ENCODE measurements at places on chromosomes 13 and 19. TPM values are rescaled to one million over a fixed set of nuclear protein-coding genes. Genes with fewer than 3 reads are reported as not detected.

TIMM50 gene
- 211 TPM for total RNA-seq

DNA sequence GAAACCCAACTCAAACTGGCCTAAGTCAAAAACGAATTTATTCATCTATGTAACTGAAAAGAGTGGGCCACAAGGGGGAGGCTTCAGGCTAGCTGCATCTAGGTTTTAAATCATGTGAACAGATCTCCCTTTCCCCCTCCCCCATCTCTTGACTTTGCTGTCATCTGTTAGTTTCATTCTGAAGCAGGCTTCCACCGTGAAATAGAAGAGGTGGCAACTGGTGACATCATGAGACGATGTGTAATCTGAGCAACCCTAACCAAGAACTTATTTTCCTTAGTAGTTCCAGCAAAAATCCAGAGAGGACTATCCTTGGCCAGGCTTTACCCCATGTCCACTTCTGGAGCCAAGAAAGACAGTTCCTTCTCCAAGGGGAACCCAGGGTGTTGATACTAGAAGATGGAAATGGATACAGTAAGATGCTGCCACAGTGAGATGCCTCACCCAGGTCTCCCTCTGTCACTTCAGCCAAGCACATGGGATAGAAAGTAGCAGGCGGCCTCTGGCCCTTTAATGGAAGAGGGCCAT is 9.4 kb downstream of the SAMD4B start:
- DNase-seq, result no peak

CASP14 gene
- not detected for total RNA-seq

- no peak for DNase-seq
Measured at GRCh38 chr13:74647211-74647610, 513.0 kb upstream of the KLF12 start.

DNA sequence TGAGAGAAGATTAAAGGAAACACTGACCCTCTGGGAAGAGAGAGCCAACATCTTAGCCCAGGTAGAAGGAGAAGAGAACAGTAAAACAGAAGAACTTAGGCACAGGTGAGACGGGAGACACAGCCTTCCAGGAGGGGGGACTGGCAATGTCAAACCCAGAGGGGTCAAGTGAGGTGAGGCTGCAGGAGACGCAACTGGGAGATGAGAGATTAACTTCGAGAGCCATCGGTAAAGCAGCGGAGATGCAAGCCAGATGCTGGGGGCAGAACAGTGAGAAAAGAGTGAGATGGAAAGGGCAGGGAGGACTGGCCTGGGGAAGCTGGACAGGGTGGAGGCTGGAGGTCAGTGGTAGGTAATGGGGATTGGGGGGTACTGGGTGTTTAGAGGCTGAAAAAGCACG is 5.2 kb downstream of the INSR start:
- no peak for DNase-seq

NXNL1 gene
- not detected for total RNA-seq

DNA sequence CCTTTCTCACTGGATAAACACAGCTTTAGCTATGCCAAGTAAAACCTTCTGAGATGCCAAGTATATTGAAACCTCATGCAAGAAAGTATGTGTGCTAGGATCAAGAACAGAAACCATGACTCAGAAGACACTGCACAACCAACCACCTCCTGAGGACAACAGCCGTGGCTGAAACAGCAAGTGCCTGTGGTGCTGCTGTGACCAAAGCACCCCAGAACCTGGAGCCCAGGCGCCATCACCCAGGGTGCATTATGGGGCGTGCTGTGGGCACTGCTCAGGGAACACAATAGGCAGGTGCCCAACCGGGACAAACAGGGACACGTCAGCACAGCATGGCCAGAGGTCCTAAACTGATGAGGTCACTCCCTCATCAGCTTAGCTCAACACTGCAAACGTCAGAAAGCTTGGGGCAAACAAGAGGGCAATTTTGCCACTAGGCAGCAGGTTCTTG is 101.3 kb upstream of the SLC15A1 start:
- DNase-seq, result no peak

GRCh38 chr13:74243637-74244526 is 109.7 kb upstream of the KLF12 start:
- no peak for DNase-seq

TUBB4A gene
- total RNA-seq, result 7.8 TPM

- no peak for DNase-seq
Measured at GRCh38 chr19:17078036-17078919, 2.7 kb downstream of the MYO9B start.

FFAR1 gene
- not detected for total RNA-seq

- no peak for DNase-seq
Measured at GRCh38 chr19:53055117-53055516, 10.6 kb downstream of the ERVV-2 start.

AMH gene
- total RNA-seq, result 5.8 TPM

SEMA6B gene
- 0.14 TPM for total RNA-seq

DNA sequence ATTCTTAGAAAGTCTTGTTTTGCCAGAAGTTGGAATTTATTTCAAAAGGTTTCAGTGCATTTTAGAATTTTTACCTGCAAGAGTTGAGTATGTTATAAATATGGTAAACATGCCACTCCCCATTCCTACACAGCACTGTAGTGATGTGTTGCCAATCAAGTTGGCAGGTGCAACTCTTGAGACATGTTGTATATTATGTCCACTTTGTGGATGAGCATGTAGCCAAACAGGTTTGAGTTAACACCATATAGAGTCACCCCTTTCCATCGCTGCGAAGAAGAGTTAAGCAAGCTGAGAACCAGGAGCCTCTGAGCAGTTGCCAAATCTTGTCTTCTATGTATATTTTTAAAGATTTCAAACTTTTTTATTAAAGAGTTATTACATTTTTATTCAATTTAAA is 359.8 kb downstream of the LMO7 start:
- no peak for DNase-seq

DNA sequence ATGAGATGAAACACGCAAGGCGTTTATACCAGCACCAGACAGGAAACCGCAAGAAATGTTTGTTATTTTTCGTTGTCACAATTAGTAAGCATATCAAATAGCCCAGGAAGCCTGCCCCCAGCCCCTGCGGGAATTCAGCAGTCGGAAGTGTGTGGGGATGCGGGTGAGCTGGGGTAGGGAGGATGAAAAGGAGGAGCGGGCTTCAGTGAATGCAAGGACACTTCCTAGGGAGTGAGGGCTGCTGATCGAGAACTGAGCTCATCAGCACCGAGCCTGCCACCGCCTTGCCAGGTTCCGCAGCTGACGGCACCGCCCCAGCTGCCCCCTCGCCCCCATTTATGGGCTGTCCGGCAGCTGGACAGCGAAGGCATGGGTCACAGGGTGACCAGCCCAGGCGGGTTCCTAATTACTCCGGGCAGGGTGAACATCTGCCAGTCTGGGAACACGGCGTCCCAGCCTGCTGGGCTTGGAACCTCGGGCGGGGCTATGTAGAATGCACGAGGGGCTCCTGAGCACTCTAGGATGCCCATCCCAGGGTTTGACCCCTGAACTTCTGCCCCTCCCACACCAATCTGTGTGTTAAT is 1.6 kb upstream of the BEST2 start:
- DNase-seq, result no peak

- no peak for DNase-seq
Measured at GRCh38 chr19:40560092-40560507, 16.6 kb upstream of the SHKBP1 start.

DNA sequence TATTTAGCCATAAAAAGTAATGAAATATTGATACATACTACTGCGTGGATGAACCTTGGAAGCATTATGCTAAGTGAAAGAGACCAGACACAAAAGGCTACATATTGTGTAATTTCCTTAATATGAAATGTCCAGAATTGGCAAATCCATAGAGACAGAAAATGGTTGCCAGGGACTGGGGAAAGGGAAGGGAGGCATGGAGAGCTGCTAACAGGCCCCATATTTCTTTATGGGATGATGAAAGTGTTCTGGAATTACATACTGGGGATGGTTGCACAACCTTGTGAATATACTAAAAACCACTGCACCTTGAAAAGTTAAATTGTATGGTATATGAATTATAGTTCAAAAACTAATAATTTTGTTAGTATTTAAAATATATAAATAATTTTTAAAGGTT is 3.6 kb downstream of the IFT88 start:
- no peak for DNase-seq

Measured in activated T-cell treated with anti-CD3 and anti-CD28 coated beads, Interleukin-2, amount 50 U/mL, for 4 hours (primary cell).